ENCODE measurements at places on chromosomes 4 and X.

- DNase-seq: no peak
Observed at GRCh38 chrX:39214387-39215126, 413.3 kb downstream of the MID1IP1 start.

- DNase-seq: no peak
Observed at GRCh38 chr4:89036535-89036934, 20.4 kb downstream of the FAM13A start.

- DNase-seq: no peak
Observed at GRCh38 chr4:113947484-113947883, 32.0 kb downstream of the ARSJ start.

GRCh38 chr4:91108751-91109150 lies 981.6 kb downstream of the CCSER1 start:
- no peak for DNase-seq

GRCh38 chrX:19728915-19729314 lies 158.5 kb downstream of the SH3KBP1 start:
- DNase-seq: no peak

- no peak for DNase-seq
Observed at GRCh38 chr4:99722725-99723124, 65.1 kb upstream of the C4orf54 start.

DNA sequence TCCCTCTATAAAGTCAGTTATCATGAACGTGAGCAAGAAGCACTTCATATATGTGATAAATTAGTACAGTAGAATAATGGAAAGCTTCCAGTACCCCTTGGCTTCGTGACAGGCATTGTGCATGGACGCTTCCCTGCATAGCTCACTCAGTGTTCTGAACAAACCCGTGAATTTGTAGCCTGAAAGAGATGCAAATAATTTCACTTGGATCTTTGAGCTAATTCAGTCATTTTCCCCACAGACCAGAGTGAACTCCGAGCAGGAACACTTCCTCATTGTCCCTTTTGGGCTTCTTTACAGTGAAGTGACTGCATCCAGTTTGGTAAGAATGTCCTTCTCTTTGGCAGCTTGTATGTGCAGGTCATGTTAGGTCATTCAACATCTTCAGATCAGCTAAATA lies 50.1 kb downstream of the ADD1 start:
- DNase-seq: no peak

DNA sequence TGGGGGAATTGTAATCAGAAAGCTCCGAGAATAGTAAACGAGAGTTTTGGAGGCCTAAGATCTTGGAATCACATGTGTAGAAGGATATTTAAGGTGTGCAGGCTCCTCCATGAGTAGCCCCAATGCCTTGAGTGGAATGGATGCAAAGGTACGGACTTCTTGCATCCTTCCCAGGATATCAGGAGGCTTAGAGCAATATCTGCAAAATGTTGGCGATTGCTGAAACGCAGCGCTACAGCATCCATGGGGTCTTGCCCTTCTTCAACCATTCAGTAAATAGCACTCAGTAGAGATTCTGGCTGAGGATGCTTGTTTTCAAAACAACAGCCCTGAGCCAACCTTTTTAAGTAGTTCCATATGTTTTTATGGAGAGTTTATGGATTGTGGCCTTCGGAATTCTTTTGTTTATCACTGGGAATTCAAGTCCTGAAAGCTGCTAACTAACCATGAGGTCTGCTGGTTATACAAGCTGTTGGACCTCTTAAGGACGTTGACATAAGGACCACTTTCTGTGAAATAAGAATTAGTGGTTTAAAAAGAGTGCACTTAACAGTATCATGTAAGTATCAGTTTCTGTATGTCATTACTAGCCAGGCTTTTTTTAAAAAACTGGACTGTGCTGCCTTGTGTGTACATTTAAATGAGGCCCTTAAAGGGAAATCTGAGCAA lies 228.8 kb upstream of the PGRMC2 start:
- no peak for DNase-seq

GRCh38 chrX:42900947-42901346 lies 123.0 kb upstream of the PPP1R2C start:
- no peak for DNase-seq

DNA sequence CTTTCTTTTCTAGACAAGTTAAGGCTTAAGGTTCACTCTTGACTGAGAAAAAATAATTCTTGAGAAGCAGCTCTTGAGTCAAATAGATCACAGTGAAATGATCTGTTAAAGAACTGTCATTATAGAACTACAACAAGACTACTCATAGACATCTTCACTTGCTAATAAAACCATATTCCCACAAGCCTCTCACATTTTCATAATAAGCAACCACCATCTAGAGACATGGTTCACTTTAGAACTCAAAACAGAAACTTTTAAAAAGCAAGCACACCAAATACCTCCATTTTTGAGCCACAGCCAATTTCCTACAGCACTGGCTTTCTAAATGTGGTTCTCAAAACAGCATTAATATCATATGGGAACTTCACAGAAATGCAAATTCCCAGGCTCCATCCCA lies 309.5 kb downstream of the TMA16 start:
- DNase-seq: no peak

DNA sequence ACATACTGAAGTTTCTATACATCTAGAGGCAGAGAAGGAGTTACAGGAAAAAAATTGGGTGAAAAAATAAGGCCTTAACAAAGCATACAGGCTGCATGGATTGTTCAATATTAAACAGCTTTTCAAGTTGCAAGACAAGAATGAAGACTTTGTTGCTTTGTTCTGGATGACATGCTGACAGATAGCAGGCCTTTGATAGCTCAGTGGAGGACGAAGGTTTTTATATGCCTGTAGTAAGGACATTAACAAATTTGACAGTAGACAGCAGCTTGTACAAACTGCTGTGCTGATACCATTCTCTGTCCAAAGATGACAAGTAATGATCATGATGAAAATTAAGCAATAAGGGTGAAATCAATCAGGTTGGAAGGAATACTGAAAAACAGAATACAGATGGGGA lies 309.9 kb downstream of the NKX6-1 start:
- DNase-seq: no peak

- no peak for DNase-seq
Observed at GRCh38 chr4:84750960-84751283, 168.0 kb downstream of the CDS1 start.

- no peak for DNase-seq
Observed at GRCh38 chr4:35562861-35563260, 681.5 kb downstream of the ARAP2 start.

DNA sequence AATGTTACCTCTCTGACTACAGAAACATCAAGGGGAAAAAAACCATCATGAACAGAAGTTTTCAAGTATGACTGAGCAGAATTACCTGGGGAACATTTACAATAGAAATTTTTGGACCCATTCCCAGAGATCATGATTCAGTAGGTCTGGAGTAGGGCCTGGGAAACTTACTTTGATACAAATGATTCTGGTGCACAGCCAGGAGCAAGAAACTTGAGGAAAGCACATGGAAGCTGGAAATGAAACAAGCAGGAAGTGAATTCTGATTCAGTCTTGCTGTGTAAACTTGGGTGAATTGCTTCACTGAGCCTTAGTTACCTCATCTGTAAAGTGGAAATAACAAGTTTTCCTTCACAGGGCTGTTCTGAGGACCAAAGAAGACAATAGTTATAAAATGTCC lies 192.5 kb upstream of the TAPT1 start:
- no peak for DNase-seq

- DNase-seq: no peak
Observed at GRCh38 chrX:12421918-12422317, 283.6 kb downstream of the FRMPD4 start.

DNA sequence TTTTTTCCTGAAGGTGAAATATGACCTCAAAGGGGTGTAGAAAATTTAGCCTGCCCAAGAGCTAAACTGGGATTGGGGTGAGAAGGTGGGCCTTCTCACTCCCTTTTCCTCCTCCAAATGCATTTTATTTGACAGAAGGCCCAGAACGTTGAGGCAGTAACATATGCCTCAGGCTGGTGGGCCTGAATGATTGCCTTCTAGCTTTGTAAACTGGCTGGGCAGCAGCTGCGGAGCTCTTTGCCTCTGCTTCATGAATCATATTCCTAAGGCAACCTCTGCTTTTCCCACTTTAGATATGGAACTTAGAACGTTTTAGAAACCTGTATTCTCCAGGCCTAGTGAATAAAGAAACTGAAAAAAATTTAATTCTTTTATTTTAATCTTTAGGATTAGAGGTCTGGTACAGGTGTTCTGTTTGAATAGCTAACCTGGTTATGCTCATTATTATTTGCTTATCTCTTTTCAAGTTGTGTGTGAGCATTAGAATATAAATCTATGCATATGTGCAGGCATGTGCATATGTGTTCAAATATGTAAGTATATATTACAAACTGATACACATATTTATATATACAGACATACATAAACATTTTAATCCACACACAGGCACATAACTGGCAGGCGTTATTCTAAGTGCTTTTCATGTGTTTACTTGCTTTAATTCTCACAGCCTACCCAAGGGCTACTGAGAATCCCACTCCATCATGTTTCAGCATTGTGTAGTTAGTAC lies 11.5 kb downstream of the PRDM8 start:
- DNase-seq: no peak

- no peak for DNase-seq
Observed at GRCh38 chrX:155889328-155889727, 8.2 kb downstream of the VAMP7 start.

DNA sequence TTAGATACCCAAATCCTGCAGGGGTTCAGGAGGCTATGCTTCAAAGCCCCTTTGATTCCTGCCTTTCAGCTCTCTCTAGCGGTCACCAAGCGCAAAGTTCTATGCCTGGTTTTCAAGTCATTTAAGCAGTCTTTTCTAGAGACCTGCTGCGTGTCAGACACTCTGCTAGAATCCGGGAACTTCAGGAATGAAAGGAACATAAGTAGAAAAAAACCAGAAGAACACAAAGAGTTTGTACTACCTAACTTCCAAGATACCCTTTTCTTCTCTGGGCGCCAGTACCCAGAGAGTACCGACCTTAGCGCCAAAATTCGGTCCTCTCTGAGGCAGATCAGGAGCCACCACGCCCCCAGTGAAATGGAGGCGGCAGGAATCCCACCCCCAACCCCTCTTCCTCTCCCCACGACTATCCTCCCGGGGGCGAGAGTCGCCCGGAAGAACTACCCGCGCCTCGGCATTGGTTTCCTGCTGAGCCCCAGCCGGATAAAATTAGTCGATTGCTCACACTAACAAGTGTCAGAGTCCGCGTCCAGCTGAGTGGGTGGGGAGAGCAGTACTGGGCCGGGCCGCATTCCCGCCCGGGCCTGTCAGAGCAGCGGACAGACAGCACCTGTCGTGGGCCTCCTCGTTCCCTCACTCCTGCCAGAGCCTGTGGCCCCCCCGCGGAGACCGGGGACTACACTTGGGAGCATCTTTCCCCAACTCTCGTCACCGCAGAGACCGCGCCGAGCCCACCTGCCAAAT lies 78.8 kb downstream of the RLIM start:
- DNase-seq: peak; percentile 12

- DNase-seq: no peak
Observed at GRCh38 chrX:23656684-23657083, 10.6 kb upstream of the PRDX4 start.

DNA sequence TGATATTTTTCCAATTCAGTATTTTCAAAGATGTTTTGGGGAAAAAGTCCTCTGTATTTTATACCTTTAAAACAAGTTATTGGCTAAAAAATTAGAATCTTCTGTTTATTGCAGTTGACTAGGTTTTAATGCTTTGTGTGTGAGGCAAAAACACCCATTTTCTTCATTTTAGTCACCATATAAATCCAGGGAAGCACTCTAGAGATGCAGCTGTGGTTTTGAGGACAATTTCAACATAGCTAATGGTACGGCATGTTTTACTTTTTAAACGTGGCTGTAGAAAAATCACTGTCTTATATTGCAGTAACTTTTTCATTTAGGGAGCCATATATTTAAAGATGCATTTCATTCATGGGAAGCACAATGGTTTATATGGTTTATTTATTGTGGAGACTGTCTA lies 129.1 kb upstream of the PITX2 start:
- DNase-seq: no peak

DNA sequence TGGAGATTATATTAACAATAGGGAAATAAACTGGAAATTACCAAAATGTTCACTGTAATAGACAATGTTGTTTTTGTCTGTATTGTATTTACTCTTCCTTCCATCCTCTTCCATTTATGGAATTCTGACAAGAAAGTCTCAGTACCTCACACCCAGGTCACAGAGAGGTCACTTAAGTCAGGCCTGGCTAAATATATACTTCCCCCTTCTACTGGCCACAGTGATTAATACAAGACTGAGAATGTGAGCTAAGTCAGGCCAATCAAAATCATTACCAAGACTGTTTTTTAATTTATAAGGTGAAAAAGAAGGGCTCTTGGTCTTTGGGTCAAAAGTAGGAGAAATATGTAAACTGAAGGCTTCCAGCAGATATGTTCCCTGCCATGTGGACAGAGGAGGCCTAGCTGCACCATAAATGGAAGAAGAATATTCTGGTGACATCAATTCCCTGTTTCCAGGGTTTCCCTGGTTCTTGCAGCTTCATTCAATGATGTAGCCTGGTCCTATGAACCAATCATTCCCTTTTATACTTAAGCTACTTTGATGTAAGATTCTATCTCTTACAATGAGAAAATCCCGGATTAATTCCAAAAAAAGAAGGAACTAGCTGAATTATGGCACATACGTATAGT lies 64.3 kb downstream of the LRBA start:
- DNase-seq: no peak

DNA sequence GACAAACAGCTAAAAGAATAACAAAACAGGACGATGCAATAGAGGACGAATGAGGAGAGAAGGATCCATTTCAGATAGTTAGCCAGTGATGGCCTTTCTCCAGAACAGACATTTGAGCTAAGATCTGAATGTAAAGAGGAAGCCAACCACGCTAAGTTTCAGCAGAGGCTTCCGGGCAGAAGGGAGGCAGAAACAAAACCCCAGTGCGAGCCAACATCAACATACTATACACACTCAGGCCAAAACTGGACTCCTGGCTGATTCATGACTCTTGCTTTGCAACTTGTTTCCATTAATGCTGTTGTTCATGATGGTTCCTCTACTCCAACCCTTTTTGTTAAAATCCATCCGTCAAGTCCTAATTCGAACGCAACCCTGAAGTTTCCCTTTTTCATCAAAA lies 730.3 kb downstream of the TRIML1 start:
- DNase-seq: no peak

GRCh38 chr4:106287353-106287969 lies 28.5 kb downstream of the TBCK start:
- DNase-seq: no peak

- no peak for DNase-seq
Observed at GRCh38 chrX:154325541-154325940, 29.9 kb downstream of the TKTL1 start.

- no peak for DNase-seq
Observed at GRCh38 chr4:111997785-111998184, 147.5 kb upstream of the FAM241A start.

GRCh38 chrX:137548261-137548660 lies 17.7 kb upstream of the ZIC3 start:
- no peak for DNase-seq

DNA sequence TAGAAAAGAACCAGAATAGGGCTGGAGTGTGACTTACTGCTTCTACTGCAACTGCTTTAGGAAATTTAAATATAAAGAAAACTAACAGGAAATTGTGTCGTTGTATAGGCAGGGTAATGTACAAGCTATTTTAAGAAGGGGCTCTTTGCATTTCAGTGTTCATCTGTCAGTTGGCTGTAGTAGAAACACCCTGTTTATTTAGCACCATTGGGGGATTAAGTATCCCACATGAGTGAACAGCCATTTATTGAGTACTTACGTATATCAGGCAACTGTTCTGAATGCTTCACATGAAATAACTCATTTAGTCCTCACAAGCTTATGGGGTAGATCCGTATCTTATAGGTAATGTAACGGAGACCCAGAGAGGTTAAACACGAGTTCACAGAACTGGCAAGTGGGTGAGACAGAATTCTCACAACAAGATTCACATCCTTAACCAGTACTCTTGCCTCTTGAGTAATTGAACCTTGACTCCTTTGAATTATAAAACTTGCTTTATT lies 23.9 kb downstream of the STIM2 start:
- DNase-seq: no peak
